ENCODE measurements at places on chromosomes 7 and 10.

DNA sequence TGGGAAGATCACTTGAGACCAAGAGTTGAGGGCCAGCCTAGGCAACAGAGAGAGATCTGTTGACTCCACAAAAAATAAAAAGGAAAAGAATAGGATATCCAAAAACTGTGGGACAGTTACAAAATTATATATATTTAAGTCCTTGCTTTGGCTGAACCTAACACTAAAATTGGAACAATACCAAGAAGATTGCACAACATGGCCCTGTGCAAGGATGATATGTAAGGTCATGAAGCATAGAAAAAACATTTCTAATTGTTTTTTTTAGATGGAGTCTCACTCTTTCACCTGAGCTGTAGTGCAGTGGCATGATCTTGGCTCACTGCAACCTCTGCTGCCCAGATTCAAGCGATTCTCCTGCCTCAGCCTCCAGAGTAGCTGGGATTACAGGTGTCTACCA is 139.0 kb downstream of the TPST1 start:
- no peak for DNase-seq

- DNase-seq, result no peak
These were observed 196.1 kb downstream of the GRID1 start for GRCh38 chr10:86170255-86171108.

DNA sequence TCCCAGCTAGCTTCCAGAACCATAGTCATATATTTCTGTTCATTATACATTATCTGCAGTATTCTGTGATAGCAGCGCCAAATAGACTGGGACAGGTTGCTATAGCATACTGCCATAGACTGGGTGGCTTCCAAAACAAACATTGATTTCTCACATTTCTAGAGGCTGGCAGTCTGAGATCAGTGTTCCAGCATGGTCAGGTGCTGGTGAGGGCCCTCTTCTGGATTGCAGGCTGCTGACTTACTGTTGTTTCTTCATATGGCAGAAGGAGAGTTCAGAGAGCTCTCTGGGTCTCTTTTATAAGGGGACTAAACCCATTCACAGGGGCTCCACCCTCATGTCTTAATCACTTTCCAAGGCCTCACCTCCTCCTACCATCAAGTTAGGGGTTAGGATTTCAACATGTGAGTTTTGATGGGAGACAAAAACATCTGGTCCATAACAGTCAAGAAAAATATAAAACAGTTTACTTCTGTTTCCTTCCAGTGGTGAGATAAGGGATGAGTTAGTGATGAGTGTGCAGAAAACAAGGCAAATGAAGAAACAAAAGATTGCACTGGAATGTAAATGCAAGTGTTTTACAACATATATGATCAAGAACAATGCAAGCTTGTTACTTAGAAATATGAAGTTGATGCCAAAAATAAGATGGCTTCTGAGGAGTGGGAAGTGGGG is 399.0 kb upstream of the C7orf33 start:
- DNase-seq, result no peak

- no peak for DNase-seq
These were observed 11.8 kb upstream of the ACSL5 start for GRCh38 chr10:112361951-112362751.

DNA sequence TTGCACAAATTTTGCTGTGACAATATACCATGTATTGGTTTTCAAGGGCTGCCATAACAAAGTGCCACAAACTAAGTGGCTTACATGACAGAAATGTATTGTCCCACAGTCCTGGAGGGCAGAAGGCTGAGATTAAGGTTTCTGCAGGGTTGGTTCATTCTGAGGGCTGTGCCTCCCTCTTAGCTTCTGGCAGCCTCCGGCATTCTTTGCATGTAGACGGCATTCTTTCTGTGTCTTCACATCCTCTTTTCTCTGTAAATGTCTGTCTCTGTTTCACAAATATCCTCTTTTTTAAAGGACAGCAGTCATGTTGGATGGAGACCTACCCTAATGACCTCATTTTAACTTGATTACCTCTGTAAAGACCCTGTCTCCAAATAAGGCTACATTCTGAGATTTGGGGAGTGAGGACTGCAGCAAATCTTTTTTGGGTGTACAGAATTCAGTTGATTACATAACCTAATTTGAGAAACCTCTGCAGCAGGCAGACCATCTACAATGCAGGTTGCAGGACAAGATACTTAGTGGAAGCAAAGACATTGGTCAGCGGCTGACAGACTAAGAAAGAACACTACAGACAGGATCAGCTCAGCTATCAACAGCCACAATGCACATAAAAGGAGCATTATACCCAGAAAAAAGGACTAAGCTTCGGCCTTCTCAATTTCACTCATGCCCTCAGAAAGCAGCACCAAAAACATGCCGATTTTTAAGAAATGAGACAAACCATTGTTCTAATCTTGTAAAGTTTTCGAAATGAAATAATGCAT is 84.6 kb upstream of the FAM3C start:
- no peak for DNase-seq

DNA sequence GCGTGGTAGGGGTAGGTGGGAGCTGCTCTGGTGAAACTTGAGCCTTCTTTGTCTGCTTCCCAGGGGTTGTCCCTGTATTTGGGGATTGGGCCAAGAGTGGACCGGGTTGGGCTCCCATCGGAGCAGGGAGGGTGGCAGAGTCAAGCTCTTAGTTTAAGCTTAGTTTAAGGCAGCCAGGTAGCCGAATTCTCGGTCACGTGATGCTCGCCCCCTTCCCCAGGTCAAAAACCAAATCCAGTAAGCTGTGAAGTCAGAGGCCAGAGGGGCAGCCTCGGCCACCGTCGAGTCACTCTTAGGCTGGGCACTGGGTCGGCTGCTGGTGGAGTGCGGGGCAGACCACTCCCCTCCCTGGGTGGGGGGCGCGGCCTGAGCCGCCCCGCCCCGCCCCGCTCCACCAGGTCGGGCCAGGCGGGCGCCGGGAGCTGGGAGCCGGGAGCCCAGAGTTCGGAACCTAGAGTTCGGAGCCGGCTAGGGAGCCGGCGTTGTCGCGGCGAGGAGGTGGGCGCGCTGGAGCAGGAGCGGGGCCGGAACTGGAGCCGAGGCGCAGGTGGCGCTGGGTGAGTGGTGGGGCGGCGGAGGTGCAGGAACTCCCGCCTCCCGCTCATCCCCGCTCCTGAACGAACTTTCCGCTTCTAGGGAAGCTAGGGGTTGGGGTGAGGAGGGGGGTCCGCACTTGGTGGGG is 2.8 kb upstream of the LZTS2 start:
- DNase-seq, result no peak

DNA sequence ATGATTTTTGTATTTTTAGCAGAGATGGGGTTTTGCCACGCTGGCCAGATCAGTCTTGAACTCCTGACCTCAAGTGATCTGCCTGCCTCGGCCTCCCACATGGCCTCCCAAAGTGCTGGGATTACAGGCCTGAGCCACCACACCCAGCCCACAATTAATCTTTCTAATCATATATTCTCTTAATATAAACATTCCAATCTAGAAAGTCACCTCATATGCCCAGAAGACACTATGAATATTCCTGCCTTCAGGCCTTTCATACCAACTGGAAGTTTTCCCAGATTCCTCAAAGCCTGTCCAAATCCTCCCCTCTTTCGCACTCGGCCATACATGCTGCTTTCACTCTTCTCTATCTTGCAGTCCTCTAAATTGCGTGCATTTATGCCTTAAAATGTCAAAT is 32.6 kb downstream of the PDZD8 start:
- no peak for DNase-seq

DNA sequence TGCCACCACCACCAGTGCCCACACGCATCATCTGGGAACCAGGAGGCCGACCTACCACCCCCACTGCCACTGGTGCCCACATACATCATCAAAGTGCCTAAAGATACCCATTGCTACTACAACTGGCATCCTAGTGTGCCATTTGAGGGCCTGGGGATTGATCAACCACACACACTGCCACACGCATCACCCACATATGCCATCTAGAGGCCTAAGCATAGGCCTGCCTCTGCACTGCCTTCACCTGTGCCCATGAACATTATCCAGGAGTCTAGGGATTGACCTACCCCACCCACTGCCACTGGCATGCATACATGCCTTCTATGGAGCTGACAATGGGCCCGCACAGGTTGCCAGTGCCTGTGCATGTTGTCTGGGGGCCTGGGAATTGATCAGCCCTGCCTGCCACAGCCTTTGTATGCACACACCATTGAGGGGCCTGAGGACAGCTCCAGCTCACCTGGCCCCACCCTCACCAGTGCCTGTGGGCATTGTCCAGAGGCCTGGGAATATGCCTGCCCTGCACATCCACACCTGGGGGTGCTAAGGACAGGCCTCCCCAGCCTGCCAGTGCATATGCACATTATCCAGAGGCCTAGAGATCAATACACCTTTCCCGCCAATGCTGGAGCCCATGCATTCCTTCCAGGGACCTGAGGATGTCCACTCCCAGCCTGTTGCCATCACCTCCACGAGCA is 64.3 kb upstream of the TRIL start:
- no peak for DNase-seq

DNA sequence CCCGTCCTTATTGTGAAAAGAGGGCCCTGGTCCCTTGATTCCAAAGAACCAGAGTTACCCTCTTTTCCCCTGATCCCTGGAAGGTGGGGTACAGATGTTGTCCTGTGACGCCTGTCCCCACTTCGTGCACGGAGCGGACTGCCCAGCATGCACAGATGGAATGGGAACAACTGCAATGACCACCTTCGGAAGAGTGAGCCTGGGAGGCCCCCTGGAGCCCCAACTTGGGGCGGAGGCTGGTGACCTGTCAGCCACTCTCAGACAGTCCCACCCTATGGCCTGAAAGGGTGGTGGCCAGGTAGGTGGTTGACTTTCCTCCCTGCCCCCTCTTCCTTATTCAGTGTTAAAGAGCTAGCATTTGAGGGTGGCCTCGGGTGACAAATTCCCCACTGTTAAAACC is 196.6 kb upstream of the GALNT17 start:
- no peak for DNase-seq

DNA sequence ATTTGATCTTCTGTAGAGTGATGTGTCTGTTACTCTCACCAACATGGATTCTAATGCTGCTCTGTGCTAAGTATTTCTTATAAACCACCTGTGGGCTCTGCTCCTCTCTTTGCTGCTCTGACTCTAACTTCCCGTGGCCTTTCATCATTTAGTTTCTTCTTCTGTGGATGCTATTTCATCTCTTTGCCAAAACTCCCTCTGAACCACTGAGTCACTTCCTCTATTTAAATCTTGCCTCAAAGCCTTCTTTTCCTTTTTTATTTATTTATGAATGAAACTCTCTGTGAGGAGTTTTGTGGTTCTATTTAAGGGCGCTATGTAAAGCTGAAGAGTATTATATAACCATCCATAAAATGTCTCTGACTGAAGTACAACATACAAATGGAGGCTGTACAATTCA is 538.5 kb downstream of the SUGCT start:
- no peak for DNase-seq

- DNase-seq, result no peak
These were observed 5.2 kb downstream of the C10orf71 start for GRCh38 chr10:49304137-49304536.

GRCh38 chr10:88892222-88892967 is 12.3 kb downstream of the STAMBPL1 start:
- no peak for DNase-seq

DNA sequence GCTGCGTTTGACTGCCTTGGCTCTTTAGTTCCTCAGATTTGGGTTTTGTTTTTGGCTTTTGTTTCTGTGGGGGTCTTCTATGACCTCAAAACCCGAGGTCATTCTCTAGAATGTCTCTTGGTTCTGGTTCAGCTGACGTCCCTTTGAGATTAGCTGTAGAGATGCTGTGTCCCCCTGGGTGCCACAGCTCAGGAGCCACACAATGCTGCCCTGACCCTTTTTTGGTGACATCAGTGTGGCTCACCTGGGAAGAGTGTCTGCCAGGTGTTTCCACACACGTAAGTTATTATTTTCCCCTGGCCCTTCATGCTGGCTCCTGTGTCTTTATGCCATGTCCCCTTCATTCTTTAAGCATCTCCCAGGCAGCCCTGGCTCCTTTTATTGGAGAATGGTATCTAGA is 89.8 kb upstream of the DDC start:
- DNase-seq, result no peak

DNA sequence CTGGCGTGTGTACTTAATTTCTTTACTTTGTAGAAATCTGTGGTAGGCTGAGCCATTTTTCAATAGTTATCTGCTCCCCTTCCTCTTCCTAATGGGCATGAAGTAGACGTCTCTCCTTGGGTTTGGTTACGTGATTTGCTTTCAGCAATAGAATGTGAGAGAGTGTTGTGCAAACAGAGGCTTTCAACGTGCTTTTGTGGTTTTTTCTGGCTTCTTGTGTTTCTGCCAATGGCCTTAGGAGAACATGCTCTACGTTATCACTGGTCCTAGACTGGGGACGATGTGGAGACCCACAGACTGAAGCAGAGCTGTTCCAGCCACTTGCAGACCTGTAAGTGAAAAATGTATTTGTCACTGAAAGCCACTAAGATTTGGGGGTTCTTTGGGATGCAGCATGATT is 107.2 kb upstream of the NPTX2 start:
- DNase-seq, result no peak

GRCh38 chr10:96500519-96500918 is 13.2 kb downstream of the TLL2 start:
- no peak for DNase-seq

DNA sequence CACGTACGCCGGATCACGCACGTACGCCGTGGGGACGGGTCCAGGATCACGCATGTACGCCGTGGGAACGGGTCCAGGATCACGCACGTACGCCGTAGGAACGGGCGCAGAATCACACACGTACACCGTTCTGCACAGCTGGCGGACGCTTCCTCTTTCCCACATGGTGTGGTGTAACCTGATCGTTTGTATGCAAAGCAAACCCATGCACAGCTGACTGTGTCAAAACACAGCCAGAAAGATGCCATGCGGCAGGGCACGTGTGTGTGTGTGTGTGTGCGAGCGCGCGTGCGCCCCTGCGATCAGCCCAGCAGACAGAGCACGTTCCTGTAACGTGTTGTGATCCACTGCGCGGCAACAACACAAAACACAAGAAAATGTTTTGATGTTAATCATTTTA is 573.6 kb downstream of the DNAJB6 start:
- no peak for DNase-seq

GRCh38 chr10:45280113-45280760 is 35.2 kb downstream of the OR13A1 start:
- DNase-seq, result no peak

All from stimulated activated CD4-positive, alpha-beta T cell treated with anti-CD3 and anti-CD28 coated beads, Interleukin-15, amount 100 ng/mL, for 48 hours (primary cell).